D721Med (cell line): ENCODE measurements at places on chromosomes 4 and X.

- no peak for DNase-seq
These were observed 12.8 kb downstream of the CYSLTR1 start for GRCh38 chrX:78314561-78314960.

- no peak for DNase-seq
These were observed 132.5 kb downstream of the ARHGAP6 start for GRCh38 chrX:11533199-11533651.

GRCh38 chr4:8285976-8286718 is 16.6 kb downstream of the HTRA3 start:
- no peak for DNase-seq

DNA sequence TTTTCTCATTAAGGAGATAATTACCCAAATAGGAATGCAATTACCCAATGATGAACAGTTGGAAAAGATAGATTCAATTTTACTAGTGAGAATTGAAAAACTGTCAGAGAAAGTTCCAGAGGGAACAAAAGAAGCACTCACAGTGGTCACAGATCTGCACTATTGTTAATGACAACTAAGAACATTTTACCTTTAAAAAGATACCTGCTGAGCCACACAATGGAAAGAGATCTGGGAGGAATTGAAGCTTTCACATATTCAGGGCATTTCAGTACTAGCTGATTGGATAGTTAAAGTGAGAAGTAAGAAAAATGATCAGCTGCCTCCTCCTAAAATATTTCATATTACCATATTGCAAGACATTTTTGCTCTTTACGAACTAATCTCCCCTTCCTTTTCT is 1822.2 kb downstream of the STIM2 start:
- DNase-seq = no peak

- no peak for DNase-seq
These were observed 13.3 kb downstream of the USP27X start for GRCh38 chrX:49892542-49892941.

GRCh38 chr4:35912174-35912573 is 332.1 kb downstream of the ARAP2 start:
- DNase-seq = no peak

DNA sequence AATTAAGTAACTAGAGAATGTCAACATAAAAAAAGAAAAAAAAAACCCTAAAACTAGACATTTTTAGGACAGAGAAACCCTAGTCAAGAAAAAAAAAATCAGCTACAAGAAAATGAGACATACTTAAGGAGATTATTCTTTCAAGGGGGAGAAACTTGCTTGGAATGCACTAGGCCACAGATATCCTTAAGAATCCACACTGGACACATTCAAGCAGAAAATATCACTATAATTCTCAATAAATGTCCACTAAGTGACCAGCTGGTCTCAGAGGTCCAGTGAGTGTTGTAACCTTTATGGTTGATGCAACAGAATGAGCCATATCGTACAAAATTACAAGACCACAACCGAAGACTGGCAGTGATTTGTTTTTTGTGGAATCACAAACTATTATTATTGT is 15.6 kb upstream of the IBSP start:
- DNase-seq = no peak

DNA sequence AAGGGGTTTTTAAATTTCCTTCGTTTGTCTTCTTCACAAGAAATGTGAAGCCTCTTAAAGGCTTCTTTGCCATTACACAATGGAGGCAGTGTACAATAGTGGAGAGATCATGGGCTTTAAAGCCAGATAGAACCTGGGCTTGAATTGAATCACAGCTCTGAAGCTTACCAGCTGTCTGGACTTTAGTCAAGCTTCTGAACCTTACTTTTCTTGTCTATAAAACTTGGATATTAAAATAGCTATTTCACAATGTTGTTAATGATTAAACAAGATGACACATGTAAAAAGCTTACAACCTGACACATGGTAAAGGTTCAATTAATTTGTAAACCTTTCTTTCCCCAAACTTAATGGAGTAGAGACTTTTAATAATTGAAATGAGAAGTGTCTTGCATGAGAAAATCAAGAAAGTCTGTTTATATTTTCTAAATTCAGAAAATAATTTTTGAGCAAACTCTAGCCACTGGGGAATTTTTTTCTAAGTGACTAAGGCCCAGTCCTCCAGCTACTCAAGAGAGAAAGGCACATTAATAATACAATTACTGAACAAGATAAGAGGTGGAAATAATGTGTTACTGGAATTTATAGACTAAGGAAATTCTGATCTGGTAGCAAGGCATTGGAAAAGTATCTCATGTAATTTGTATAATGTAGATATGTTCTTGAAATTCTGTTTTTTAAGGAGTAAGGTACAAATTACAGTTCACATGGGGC is 21.7 kb upstream of the TBC1D8B start:
- no peak for DNase-seq

DNA sequence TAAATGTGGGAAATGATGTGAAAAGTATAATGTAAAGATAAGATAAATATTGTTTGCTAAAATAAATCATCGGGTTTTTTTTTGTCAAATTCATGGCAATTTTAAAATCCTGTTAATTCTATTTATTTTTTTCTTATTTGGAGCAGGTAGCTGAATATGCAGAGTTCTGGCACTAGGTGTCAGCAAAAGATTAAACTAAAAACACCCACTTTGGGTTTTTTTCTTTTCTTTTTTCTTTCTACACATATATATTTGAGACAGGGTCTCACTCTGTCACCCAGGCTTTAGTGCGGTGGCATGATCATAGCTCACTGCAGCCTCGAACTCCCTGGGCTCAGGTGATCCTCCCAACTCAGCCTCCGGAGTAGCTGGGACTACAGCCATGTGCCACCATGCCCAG is 6.9 kb upstream of the RAP2C start:
- no peak for DNase-seq

DNA sequence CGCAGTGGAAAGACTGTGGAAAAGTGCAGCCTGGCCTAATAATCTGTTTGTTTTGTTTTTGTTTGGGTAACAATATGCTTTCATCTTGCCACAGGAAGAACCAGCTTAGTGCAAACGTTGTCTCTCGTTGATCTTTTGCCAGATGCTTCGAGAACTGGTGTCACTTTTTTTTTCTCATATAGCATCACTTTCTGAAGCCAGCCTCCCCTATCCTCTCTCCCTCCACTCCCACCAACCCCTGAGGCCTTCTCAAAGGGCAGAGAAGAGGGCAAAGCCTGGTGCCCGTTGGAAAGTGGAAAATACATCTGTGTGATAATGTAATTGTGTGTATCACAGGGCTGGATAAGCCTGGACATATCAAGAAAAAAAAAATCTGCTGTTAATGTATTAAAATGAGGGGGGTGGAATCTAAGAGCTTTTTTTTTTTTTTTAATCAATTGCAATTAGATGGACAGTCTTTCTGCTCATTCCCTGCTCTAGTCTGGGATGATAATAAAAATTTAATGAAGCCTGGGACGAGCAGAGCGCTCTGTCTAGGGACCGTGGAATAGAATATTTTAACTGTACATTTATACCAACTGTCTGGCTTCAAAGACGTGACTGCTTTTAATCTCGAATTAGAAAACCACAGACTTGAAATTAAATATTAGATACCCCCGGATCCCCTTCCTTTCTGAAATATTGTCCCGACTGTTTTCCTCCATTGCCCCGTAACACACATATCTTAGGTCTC is 8.1 kb downstream of the POU4F2 start:
- DNase-seq = no peak

DNA sequence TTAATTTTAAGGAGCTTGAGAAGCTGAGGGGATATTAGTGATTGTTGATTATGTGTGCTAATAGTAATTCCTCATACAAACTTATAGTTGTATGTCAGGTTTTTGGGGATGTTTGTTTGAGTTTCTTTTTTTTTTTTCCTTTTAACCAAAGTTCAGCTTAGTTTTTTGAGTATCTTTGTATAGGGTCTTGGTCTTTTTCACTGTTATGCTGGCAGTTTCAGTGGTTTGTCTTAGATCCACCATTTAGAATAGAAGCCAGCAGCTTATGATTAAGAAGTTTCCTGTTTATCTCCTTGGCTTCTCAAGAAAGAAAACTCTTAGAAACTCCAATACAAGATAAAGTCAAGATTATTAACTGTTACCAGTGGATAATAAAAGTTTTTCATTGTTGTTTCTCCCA is 16.1 kb downstream of the CPEB2 start:
- no peak for DNase-seq

DNA sequence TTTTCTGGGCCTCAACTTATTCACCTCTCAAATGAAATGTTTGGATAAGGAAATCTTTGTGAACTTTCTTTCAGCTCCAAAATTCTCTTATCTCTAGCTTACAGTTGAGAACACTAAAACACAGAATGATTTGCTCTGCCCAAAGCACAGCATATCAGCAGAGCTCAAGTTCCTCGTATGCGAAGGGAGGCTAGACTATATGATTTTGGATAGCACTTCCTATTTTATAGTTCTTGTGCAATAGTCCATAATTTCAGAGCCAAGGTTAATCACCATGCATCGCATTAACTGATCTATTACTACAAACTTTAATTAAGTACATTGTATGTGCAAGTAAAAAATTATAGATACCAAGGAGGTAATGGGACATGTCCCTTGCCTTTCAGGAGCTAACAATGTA is 27.0 kb upstream of the KLHL13 start:
- DNase-seq = no peak

DNA sequence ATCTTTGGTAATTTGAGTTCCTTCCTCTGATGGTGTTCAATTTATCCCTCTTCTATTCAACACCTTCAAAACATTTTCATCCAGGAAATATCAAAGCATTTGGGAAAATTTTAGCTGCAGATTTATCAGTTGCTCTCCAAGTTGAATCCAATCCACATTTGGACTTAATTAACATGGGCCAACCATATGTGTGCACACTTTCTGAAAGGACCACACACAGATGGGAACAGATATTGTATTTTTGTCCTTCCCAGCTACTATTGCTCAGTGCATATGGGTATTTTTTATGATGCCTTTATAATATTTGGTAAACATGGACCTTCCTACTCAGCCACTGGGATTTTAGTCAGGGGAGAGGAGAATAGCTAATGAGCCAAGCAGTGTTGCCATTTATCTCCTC is 65.2 kb downstream of the GLRA2 start:
- DNase-seq = no peak

DNA sequence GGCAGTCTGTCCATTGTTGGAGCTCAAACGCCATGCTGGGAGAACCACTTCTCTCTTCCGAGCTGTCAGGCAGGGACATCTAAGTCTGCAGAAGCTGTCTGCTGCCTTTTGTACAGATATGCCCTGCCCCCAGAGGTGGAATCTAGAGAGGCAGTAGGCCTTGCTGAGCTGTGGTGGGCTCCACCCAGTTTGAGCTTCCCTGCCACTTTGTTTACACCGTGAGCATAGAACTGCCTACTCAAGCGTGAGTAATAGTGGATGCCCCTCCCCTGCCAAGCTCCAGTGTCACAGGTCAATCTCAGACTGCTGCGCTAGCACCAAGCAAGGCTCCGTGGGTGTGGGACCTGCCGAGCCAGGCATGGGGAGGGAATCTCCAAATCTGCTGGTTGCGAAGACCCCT is 145.7 kb downstream of the VSIG4 start:
- DNase-seq = no peak

- peak; percentile 40 for DNase-seq
These were observed 16.0 kb downstream of the XG start for GRCh38 chrX:2767631-2768455.

GRCh38 chrX:154452823-154453222 is 5.3 kb upstream of the PLXNA3 start:
- DNase-seq = no peak

GRCh38 chr4:183493246-183493645 is 11.6 kb upstream of the ING2 start:
- no peak for DNase-seq

- DNase-seq = no peak
These were observed 2.4 kb downstream of the RAB33A start for GRCh38 chrX:130174045-130174704.

GRCh38 chrX:132488180-132488705 is 595 bp downstream of the MBNL3 start:
- DNase-seq = no peak

DNA sequence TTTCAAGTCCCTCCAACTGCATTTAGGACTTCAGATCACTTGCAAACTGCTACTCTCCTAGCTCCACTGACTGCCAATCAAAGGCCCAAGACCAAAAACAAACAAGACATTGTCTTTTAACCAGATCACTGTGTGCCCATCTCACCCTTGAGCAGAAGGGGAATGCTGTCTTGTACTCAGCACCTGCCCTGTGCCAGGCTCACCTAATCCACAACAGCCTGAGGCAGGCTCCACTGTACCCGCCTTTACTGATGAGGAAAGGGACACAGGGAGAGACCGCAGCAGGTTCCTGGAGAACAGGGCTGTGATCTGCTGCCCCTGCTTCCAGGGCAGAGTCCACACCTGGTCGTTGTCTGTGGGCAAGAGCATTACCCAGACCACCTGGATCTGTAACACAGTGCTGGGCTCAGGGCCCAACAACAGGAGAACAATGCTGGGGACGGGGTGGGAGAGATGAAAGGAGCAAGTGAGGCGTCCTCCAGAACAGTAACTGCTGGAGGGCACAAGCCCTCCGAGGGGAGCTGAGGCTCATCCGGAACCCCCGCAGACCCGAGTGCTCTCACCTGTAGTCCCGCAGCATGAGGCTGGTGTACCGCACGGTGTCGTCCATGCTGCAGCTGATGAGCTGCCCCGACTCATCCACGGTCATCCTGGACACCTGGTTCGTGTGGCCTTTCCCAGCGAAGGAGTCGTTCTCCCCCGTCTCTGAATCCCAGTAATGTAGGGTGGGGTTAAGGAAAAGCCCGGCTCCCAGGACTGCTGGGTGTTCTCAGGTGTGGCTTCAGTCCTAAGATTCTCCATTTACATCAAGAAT is 33.9 kb downstream of the WDR1 start:
- DNase-seq = peak; percentile 18

GRCh38 chr4:138204507-138204906 is 37.6 kb downstream of the SLC7A11 start:
- DNase-seq = no peak

- DNase-seq = no peak
These were observed 41.5 kb downstream of the QRFPR start for GRCh38 chr4:121339307-121339706.

- no peak for DNase-seq
These were observed 350.8 kb downstream of the FBXO8 start for GRCh38 chr4:173932701-173933100.

GRCh38 chr4:41878991-41879491 is 56.2 kb upstream of the TMEM33 start:
- DNase-seq = no peak

DNA sequence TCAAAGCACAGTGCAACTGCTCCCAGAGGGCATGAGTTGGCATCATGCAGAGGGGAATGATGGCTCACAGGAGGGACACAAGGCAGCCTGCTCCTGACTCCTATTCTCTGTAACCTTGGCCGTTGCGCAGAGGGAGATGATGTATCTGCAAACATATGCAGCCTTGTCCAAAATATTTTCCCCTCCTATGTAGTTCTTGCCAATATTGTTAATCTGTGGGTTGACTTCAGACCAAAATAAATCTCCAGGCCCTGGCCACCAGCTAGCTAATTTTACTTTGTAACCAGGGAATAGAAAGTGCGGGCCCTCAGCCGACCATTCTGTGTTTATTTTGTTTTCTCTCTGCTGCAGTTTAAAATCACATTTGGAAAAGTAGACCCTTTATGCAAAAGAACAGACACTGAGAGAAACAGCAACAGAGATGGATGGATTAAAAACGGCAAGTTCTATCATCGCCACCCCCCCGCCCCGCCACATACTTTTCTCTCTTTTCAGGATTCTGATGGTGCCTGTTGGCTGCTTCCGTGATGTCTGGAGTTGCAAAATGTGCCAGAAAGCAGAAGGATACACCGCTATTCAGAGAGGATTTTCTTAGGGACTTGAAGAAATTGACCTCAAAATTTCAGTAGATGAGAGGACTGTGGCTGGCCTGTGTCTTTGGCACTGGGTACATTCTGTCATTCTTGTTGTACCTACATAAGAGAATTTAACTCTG is 185.3 kb upstream of the BCOR start:
- DNase-seq = no peak

- no peak for DNase-seq
These were observed 136.0 kb upstream of the NPY2R start for GRCh38 chr4:155072417-155072816.
